ENCODE measurements at places on chromosomes 6 and 20.

- DNase-seq, result no peak
These were observed 11.2 kb upstream of the PSMG4 start for GRCh38 chr6:3247255-3248146.

- DNase-seq, result no peak
These were observed 38.5 kb upstream of the AHI1 start for GRCh38 chr6:135535989-135536414.

DNA sequence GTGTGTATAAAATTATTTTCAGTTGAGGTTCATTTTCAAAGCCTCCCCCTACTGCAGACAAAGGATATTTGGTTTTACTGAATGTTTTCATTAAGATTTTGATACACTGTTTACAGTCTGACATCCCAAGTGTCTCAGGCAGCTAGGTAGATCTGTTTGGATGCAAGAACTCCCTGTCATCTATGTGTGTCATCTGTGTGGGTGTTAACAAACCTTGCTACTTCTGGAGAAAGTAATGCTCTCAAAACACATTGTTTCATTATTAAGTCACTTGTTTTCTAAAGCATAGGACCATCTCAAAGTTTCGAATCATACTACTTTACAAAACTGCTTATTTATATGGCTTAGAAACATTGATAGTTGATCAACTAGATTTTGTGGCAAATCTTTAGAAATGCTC, 114.5 kb upstream of the TMEM170B start:
- DNase-seq, result no peak

- no peak for DNase-seq
These were observed 62.5 kb downstream of the ERMARD start for GRCh38 chr6:169813969-169814368.

DNA sequence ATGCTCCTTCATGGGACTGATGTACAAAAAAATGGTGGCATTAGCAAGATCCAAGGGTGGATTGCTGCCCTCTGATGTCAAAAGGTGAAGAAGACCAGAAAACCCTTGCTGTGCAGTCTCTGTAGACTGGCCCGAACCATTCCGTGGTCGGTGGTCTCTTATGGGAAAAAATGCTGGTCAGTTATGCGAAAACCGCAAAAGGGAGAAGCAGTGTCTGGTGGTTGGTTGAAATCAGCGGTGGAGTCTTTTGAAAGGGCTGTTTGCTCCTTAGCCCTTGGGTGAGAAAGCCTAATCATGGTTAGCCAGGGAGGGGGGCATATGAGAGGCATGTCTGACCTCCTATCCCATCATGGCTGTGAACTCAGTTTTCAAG, 108.1 kb downstream of the DTNBP1 start:
- no peak for DNase-seq

DNA sequence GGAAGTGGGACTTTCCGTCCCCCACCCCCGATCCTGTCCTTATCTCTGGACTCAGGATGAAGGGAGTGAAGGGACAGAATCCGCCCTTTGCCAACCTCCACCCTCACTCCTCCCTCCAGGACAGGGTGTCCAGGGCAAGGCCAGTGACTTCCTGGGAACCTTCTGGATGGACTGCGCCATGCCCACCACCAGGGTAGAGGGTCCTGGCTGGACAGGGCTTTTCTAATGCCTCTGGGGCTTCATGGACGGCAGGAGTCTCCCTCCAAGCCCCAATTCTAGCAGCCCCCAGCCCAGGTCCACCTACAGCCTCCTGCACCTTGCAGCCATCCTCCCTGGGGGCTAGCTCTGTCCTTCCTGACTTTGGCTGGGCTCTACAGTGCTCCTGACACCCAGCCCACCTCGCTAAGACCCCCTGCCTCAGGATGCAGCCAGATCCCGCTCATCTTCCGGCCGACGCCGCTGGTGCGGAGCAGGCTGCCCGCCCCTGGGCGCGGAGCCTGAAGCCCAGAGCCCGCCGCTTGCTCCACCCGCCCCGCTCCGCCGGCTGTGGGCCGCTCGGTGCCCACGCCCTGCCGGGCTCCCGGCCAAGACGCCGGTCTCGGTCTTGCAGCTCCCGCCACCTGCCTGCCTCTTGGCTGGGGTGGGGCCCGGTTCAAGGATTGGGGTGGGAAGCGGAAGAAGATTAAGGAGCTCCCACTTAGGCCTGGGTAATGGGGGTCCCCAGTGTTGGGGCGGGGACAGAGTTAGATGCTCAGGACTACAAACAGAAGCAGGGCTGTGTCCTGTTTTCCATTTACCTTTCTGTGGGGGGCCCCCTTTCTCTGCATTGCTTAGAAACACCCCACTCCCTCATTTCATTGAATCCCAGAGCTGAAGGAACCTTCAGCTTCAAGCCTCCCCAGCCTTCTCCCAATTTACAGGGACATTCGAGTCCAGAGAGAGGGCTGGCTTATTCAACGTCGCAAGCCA, 72.8 kb downstream of the MDGA1 start:
- no peak for DNase-seq

DNA sequence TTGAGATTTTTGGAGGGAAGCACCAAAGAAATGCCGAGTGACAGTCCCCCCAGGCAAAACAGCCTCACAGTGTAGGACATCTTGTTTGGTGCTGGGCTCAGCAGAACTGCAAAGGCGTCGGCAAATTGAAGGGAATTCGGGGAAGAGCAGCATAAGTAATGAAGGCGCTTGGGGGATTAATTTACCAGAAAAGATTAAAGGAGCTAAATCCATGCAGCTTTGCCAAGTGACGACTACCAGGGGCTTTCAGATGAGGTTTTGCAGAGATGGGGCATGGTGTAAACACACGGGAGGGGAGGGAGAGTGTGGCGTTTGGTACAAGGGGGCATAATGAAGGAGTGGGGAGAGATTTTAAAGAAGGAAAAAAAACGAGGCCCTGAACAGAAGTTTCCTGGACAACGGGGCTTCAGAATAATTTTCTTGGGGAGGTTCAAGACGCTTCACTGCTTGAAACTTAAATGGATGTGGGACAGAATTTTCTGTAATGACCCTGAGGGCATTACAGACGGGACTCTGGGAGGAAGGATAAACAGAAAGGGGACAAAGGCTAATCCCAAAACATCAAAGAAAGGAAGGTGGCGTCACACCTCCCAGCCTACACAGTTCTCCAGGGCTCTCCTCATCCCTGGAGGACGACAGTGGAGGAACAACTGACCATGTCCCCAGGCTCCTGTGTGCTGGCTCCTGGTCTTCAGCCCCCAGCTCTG, 45.4 kb upstream of the CDH22 start:
- DNase-seq, result no peak

DNA sequence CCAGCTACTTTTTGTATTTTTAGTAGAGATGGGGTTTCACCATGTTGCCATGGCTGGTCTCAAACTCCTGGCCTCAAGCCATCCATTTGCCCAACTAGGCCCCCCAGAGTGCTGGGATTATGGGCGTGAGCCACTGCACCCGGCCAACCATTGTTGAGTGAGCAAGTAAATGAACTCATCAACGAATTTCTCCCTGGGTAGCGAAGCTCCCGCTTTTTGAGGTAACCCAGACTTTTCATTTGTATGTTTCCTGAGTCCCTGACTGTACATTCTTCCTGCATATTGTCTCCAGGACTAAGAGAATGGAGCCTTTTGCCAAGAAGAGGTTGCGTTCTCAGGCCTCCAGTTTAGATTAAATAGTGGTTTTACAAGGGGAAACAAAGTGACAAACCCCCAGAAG, 36.4 kb downstream of the RIPOR3 start:
- DNase-seq, result no peak

- DNase-seq, result no peak
These were observed 15.8 kb downstream of the TRAPPC3L start for GRCh38 chr6:116529466-116530290.

- no peak for DNase-seq
These were observed 317.8 kb upstream of the SULF2 start for GRCh38 chr20:48102931-48103660.

GRCh38 chr6:42028234-42029061, 21.9 kb upstream of the TAF8 start:
- DNase-seq, result no peak

DNA sequence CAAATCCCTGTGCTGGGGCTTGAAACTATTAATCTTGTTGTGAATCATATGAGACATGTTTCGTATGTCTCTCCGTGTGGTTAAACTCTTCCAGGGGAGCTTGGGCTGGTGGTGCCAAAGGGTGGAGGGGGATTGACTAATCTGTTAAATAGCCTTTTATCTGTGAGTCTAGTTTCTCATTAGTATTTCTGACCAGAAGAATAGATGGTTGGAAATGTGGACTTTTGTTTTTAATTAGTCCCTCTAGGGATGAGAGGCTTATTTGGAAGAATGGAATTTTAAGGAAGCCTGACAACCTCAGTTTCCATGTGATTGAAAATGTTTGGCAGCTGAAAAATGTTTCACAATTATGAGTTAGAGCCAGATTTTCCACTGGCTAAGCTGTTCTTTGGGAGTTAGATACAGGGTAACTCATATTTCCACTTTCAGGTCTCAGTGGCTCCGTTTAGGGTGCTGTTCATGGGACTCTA, 117.3 kb downstream of the BCKDHB start:
- no peak for DNase-seq

GRCh38 chr20:4836473-4836872, 114.8 kb downstream of the PRND start:
- DNase-seq, result no peak

DNA sequence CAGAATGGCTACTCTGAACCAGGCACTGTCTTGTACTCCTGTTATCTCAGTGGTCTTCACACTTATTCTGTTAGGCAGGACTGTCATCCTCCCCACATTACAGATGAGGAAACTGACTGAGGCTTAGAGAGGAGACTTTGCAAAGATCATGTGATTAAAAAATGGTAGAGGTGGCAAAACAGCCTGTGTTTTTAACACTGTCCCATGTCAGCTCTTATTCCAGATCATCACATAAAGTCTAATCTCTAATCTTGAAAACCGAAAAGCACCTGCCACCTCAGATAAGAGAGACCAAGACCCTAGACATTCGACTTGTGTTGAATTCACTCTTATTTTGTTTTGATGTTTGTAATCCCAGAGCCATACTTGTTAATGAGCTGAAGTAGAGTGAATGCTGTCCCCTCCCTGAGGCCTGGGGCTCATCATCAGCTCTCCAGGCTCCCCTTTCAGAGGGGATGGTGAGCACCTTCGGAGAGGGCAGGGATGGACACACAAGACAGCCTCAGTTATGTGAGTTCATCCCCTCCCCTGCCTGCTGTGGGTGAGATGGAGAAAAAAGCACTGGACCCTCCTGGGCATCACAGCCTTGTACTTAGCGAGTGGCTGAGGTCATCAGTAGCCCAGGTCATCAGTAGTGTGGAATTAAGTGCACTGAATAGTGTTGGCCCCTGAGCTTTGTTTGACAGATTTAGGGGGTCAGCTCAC, 30.6 kb downstream of the MTHFD1L start:
- DNase-seq, result no peak

DNA sequence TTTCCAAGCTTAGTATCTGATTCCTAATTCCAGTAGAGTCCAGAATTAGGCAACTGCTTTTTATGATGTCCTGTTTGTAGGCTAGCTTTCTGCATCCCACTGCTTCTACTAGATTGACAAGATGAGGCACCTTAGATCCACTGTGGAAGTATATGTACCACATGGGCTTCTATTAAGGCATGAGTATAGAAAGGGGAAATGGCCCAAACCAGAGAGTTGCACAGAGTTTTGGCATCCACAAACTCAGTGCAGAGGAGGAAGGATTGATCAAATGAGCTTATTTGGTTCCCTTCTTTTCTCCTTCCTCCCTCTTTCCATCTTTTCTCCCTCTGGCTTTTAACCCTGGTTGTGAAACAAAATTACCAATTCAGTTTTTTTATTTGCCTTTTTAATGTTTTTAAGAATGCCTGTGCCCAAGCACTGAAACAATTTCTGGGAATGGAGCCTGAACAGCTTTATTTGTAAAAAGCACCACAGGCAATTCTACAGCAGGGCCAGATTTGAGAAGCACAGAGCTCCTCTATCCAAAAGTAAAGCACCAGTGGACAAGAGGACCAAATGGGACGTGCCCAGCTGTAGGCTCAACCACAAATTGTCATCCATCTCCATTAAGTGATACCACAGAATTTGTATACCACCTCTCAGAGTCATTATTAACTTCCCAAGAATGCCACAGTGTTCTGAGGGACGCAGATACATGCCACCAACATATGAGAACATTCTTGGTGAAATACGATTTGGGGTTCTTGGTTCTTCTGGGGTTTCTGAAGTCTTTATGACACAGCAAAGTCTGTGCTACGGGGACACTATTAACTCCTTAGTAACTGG, 969.1 kb downstream of the KIF16B start:
- no peak for DNase-seq

DNA sequence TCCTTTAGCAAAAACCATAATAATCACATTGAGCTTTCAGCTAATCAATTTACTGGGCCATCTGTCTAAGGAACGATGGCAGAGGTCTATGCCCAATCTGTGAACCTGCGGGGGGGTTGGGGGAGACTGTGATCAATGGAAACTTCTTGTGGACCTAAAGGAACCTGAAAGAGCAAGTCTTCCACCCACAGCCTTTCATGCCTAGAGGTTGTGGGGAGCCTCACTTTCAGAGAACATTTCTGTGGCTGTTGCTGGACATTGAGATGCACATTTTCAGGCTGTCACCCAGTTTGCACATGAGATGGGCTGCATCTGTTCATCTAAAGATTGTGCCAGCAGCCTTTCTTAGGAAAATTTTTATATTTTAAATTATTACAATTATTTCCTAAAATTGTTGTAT, 310.0 kb upstream of the SPTLC3 start:
- no peak for DNase-seq

DNA sequence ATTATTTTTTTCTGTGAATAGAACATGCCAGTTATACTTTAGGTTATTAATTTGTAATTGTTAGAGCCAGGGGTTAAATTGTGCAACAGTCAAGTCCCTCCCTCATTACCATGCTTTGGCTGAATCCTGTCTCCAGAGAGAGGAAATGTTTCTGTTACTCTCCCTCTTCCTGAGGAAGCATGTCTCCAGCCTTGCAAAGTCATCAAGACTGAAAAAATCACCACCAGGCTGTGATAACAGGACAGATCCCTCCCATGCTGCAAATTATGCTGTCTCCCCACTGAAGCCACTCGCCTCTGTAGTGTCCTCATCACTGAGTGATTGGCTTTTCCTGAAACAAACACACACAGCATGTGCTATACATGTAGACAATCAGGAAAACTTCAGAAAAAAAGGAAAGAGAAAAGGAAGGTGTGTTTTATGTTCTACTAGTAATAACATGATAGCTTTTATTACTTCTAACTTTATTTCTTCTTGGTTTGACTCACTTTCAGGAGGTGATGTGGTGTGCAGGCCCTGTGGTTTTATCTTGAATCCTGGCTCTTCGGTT, 290.0 kb upstream of the JAG1 start:
- DNase-seq, result no peak

All from stimulated activated CD4-positive, alpha-beta T cell treated with anti-CD3 and anti-CD28 coated beads, Interleukin-4, amount 100 ng/mL, for 1 hour (primary cell).